ENCODE measurements at places on chromosomes 7 and 10.

- no peak for DNase-seq
These were observed 21.3 kb downstream of the FAM107B start for GRCh38 chr10:14753441-14753840.

GRCh38 chr10:102744374-102745051 lies 765 bp downstream of the WBP1L start:
- DNase-seq, result no peak

GRCh38 chr7:54097886-54098285 lies 444.3 kb upstream of the VSTM2A start:
- no peak for DNase-seq

DNA sequence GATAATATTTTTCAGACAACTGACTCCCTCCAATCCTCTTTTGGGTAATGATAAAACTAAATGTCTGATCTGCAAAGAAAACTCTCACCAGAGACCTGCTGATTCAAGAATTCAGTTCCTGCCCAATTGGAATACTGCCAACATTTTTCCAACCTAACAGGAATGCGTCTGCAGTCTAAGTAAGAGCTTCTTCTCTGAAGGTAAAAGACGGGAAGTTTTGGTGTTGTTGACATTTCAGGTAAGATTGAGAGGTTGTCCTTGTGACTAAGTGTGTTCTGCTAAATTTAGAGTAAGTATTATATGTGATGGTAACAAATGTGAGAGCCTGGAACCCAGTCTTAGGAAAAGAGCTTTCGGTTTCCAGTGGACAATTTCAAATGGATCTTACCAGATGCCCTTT lies 17.6 kb downstream of the IFIT5 start:
- DNase-seq, result no peak

DNA sequence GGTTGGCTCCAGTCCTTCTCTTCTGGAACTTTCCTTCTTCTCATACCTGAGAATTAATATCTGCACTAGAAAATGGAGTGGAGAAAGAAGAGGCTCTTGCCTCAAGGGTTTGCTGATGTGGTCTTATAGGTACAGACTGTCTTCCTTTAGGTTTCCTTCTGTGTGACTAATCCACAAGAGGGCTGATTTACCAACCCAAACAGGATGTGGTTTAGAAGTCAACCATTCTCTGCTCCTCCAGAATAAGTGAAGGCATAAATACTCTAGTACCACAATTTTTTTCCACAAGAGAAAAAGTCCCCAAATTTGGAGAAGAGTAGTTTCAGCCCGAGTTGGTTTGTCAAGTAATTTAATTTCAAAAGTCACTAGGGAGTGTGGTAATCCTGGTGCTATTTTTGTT lies 85.8 kb downstream of the NRP1 start:
- peak; percentile 79 for DNase-seq
